ENCODE measurements at places on chromosomes 11 and 22.

GRCh38 chr11:27100534-27100933, 59.9 kb downstream of the BBOX1 start:
- no peak for DNase-seq

- no peak for DNase-seq
These were observed 866.8 kb downstream of the TBC1D22A start for GRCh38 chr22:47629273-47629711.

DNA sequence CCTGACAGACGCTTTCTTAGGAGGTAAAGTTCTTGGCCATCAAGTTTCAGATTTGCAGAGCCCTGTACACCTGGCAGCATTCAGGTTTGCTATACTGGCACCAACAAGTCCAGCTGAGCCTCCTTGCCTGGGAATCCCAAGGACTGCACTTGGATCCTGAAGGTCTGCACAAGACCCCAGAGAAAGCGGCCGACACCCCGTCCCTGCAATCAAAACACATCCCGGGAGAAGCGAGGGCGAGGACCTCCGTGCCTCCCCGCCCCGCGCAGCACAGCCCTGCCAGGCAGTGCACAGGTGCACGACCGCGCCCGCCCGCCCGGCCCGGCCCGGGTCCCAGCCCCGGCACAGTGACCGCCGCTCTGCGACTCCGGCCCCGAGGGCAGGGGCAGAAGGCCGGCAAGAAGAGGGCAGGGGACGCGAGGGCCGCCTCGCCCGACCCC, 559 bp downstream of the MRTFA start:
- DNase-seq, result no peak

DNA sequence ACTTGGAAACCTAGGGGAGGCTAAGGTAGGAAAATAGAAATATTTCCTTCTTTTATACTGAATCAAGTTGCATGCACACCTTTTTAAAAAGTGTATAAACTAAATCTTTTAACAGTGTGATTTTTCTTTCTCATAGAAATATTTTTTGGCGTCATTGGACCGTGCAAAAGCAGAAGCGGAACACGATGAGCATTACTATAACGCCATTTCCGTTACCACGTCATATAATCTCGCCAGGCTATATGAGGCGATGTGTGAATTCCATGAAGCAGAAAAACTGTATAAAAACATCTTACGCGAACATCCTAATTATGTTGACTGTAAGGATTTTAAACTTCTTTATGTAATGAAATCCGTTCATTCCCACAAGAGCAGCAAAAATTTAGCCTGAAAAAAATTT, 13.4 kb downstream of the CTR9 start:
- DNase-seq, result no peak

- DNase-seq, result no peak
These were observed 185.2 kb upstream of the DDI1 start for GRCh38 chr11:103851166-103851651.

- no peak for DNase-seq
These were observed 699 bp upstream of the SDF2L1 start for GRCh38 chr22:21641417-21641788.

GRCh38 chr11:35047179-35047578, 91.8 kb upstream of the CD44 start:
- DNase-seq, result no peak

GRCh38 chr22:40687706-40688105, 8.4 kb downstream of the MCHR1 start:
- no peak for DNase-seq

DNA sequence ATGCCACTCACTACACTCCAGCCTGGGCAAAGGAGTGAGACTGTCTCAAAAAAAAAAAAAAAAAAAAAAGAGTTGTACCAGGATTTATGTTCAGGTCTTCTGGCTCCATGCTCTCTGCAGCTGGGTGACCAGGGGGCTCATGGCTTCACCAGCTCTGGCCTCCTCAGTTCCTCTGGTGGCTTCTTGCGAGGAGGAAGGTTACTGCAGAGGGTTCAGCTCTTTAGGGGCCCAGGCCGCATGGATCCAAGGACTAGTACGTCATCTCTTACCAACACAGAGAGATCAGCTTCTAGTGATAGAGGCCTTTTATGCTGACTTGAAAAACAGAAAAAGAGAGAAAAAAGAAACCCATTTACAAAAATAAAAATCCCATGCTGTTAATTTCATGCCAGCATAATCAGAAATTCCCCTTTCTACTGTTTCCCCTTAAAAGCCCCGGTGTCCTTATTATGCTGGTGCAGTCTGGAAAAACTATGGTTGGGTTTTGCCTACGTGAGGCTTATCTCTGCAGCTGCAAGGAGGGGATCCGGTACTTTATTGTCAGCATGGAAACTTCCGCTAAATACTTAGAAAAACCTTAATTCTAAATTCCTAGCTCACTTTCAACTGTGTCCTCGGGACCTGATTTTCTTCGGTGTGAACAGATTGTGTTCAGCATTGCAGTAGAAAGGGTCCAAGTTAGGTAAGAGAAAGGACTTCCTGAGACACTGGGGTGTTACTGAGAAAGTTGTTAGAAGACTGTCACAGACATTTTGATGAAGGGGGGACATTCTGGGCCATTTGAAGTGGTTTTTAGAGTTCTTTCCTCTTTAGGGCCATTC, 13.7 kb downstream of the ZBTB16 start:
- DNase-seq, result no peak

GRCh38 chr22:30416403-30416802, 9.2 kb upstream of the MTFP1 start:
- no peak for DNase-seq

GRCh38 chr11:10862446-10862845, 4.6 kb upstream of the ZBED5 start:
- DNase-seq, result no peak

GRCh38 chr11:34727228-34727737, 106.4 kb downstream of the EHF start:
- DNase-seq, result no peak

- no peak for DNase-seq
These were observed 670.2 kb downstream of the OPCML start for GRCh38 chr11:132862137-132862536.

- DNase-seq, result no peak
These were observed 9.0 kb upstream of the FTH1 start for GRCh38 chr11:61976420-61976800.

DNA sequence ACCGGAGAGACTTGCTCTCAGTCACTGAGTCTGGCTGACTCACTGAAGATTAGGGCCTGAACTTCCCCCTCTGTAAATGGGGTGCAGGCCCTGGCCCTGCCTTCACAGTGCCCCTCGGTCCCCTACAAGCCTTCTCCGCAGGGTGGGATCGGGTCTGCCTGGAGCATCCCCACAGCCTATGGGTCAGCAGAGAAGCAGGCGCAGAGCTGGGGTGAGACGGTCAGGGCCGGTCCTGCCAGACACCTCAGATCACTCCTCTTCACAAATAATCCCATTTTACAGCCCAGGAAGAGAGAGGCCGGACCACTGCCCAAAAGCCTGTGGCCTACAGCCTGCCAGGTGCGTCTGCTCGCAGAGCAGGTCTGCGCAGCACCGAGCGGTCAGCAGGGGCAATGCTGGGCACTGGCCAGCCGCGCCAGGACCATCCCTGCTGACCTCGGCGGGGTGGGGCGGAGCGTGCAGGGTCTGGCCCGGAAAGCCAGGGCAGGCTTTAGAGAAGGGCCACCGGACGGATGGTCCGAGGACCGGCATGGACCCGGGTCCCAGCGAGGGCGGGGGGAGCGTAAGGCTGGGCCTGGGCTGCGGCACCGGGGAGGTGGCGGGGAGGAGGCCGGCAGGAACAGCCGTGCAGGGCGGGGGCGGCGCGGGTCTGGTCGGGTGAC, 522 bp upstream of the SEPTIN5 start:
- DNase-seq, result no peak

DNA sequence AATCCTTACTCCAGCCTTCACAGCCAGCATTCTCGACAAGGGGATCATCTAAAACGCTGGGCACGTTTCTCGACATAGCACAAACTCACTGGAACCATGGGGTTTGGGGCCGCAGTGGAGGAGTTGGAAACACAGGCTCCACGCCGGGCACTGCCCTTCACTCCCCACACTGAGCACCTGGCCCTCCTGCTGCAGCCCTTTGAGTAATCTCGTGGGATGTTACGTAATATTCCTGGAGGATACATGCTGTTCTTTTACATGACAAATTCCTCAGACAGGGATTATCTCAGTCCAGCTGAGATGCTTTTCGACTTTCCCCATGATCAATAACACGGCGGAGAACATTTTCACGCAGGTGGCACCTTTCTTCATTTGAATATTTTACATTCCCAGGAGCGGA, 408.0 kb downstream of the SHANK2 start:
- DNase-seq, result no peak

DNA sequence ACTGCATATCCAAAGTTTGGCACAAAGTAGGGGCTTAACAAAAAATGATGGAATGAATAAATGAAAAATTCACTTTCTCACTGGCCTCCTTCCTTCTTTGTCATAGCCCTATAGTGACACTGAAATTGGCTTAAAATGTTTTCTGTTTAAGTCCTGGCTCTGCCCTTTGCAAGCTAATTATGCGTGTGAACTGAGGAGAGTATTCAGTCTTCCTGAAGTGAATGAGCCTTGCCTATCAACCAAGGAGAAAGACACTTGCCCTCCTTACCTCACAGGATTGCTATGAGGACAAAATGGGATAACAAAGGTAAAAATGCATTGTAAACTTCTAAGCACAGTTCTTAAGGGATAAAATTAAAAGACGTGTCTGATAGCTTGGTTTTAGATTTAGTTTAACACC, 729.8 kb upstream of the ANO3 start:
- no peak for DNase-seq

DNA sequence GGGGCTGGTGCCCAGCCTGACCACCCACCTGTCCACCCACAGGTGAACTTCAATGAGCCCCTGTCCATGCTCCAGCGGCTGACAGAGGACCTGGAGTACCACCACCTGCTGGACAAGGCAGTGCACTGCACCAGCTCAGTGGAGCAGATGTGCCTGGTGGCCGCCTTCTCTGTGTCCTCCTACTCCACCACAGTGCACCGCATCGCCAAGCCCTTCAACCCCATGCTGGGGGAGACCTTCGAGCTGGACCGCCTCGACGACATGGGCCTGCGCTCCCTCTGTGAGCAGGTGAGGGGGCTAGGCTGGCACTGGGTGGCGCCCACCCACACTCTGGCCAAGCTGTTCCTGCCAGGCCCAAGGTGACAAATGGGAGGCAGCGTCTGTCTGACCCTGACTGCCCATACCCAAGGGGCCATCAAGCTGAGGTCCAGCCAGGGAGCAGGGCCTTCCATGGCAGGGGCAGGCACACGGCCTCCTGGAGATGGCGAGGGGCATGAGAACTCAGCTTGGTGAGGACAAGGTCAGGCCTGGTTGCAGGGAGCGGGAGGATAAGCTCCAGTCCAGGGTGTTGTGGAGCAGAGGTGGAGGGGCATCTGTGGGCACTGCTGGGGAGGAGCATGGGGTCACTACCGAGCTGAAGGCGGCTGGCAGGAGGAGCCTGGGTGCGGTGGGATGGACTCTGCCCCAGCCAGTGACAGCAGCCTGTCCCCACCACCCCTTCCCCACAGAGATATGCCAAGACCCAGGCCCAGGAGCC, 77.7 kb downstream of the MORC2 start:
- DNase-seq, result peak; percentile 10

DNA sequence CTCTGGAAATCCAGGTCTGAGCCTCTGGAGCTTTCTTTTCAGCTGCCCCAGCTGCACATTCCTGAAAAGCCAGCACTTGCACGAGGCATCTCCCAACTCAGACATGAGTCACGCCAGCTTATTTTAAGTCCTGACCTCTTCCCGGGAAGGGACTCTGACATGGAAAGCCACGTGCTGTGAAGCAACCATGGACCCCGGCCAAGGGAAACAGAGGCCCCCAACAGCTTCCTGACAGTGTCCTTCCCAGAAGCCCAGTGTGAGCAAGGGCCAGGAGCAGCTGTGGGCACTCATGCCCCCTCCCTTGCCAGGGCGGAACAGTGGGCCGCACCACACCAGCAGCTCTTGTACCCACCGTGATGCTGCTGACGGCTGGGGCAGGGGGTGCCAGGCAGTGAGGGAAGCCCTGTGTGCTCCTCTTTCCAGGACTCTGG, 118.8 kb upstream of the CADM1 start:
- DNase-seq, result no peak

- no peak for DNase-seq
These were observed 88.6 kb upstream of the B3GAT1 start for GRCh38 chr11:134500621-134501020.

- DNase-seq, result no peak
These were observed 29.7 kb upstream of the GNB1L start for GRCh38 chr22:19884161-19884953.

- no peak for DNase-seq
These were observed 84.9 kb downstream of the PRR5L start for GRCh38 chr11:36381015-36381360.

DNA sequence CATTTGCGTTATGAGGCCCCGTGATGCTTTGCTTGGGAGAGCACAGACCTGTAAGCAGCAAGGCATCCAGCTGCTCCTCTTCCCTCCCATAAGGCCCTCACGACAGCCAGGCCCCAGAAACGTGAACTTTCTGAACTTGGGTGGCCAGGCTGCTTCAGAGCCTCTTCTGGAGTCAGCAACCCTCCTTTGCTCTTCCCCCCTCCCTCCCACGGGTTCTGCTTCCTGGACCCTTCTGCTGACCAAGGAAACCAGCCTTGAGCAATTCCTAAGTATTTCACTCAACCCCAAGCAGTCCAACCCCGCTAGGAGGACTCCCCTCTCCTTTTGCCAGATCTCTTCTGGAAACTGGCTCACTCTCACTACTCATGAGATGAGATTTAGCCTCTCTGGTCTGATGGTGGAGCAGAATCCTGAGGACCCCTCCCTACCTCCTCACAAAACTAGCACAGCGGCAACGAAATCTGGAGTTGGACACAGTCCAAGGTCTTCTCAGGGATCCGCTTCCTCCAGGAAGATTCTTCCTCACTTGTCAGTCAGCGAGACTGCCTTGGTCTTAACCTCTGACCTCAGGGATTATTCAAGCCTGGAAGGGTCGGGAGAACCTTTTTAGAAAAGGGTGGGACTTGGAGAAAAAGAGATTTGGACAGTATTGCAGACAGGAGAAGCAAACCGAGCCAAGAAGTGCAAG, 86.2 kb downstream of the UBASH3B start:
- no peak for DNase-seq

DNA sequence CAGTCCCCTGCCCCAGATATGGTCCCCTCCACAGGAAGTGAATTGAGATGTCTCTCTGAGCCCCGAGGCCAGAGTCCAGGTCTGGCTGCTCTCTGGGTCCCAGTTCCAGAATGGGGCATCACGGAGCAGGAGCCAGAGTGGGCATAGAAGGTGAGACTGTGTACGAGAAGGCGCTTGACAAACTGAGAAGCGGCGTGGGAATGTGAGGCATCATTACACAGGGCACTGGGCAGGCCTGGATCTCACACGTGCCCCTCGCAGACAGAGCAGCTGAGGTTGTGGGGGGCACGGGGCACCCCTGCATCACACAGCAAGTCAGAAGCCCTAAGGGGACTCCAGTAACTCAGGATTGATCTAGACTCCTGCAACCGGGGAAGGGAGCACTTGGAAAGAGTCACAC, 9.2 kb downstream of the STARD10 start:
- no peak for DNase-seq
